ENCODE measurements at places on chromosomes 1 and 21. TPM values are rescaled to one million over a fixed set of nuclear protein-coding genes. Genes with fewer than 3 reads are reported as not detected.

FHAD1 gene
- total RNA-seq, result 0.40 TPM

TSPAN2 gene
- 0.44 TPM for total RNA-seq

LCE2B gene
- not detected for total RNA-seq

MTARC2 gene
- 10.1 TPM for total RNA-seq

C1orf105 gene
- total RNA-seq, result not detected

FAM151A gene
- total RNA-seq, result not detected

CRNN gene
- total RNA-seq, result not detected

EXOSC10 gene
- 72.2 TPM for total RNA-seq

PLCH2 gene
- not detected for total RNA-seq

SMIM11 gene
- total RNA-seq, result 10.0 TPM

OR2AK2 gene
- total RNA-seq, result not detected

KPRP gene
- total RNA-seq, result not detected

CASZ1 gene
- total RNA-seq, result 3.6 TPM

CHI3L1 gene
- total RNA-seq, result not detected

CLDN17 gene
- total RNA-seq, result not detected

RHCE gene
- not detected for total RNA-seq

RIPPLY3 gene
- 0.05 TPM for total RNA-seq

HIVEP3 gene
- total RNA-seq, result 2.7 TPM

CFHR3 gene
- not detected for total RNA-seq

PRELP gene
- total RNA-seq, result not detected

Measured in mammary microvascular endothelial cell (primary cell).